ENCODE measurements at places on chromosomes 11 and 22.

GRCh38 chr11:61680622-61681221, 531 bp downstream of the DAGLA start:
- DNase-seq: no peak

- DNase-seq: no peak
Measured at GRCh38 chr22:41324821-41325528, 23.6 kb downstream of the ZC3H7B start.

DNA sequence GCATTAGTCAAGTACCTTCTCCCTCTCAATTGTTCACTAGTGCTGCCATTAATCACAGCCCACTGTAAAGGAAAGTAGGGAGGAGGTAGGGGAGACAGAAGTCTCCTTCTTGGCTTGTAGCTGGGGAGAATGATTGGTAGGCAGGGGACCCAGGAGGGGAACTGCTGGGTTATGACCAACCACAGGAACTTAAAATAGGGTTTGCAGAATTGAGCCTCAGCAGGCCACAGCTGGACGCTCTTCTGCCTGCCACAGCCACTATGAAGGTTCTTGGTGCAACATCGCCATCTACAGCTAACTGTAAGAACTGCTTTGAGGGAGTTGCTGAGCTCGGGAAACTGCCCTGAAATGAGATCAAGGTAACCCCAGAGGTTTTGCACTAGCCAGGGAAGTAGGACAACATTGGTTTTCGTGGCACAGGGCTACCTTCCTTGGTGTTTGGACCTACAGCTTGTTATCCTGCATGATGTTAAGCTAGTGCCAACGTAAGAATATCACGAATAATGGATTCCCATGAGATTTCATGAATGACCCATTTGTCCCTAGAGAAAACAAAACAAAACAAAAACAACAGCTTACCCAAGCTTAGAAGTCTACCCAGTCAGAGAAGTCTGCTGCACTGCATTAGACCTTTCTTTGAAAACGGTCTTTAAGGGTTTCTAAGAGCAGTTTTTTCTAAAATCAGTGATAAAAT, 787.1 kb upstream of the API5 start:
- peak; percentile 72 for DNase-seq

DNA sequence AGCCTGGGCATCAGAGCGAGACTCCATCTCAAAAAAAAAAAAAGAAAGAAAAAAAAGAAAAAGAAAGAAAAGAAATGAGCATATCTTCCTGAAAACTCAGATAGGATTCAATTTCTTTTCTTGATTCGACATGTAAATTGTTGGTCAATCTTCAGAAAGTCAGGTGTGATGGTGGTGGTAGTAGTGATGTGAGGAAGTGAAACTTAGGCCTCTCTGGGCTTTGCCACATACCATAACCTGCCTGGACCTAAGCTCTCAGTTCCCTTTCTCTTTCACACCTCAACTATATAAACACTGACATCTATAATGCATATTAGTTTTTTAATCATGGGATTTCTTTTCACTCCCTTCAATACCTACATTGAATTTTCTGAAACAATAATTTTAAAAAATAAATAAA, 98.0 kb upstream of the TBCEL start:
- DNase-seq: no peak

- DNase-seq: no peak
Measured at GRCh38 chr11:44255406-44256071, 54.4 kb downstream of the ALX4 start.

DNA sequence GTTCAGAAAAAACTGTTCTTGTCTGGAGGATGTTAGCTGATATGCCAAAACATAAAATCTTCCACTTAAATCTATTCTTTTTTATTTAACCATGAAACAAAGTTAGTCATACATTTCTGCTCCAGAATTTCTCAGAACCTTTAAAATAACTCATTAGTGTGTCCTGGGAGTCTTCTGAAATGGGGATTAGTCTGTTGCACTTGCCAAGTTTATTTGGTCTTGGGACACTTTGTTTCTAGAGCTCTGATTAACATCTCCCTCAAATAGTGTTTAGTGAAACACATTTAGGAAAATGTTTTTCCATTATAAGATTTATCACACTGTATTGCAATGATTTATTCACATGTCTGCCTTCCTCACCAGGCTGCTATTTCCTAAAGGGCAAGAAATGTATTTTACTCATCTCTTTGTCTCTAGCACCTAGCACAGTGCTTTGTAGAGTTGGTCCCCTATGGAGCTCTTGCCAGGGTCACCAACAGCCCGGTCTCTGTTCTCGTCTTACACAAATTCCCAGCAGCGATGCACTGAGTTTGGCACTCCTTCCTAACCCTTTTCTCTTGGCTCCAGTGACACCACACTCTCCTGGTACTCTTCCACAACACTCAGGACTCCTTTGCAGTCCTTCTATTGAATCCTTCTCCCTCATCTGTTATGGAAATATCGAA, 189.2 kb downstream of the CSNK2A3 start:
- DNase-seq: no peak

GRCh38 chr11:80687941-80688340, 1247.1 kb upstream of the TENM4 start:
- no peak for DNase-seq

GRCh38 chr22:39880722-39881121, 12.8 kb downstream of the ENTHD1 start:
- DNase-seq: no peak

- DNase-seq: no peak
Measured at GRCh38 chr11:116702772-116703385, 69.9 kb downstream of the BUD13 start.

DNA sequence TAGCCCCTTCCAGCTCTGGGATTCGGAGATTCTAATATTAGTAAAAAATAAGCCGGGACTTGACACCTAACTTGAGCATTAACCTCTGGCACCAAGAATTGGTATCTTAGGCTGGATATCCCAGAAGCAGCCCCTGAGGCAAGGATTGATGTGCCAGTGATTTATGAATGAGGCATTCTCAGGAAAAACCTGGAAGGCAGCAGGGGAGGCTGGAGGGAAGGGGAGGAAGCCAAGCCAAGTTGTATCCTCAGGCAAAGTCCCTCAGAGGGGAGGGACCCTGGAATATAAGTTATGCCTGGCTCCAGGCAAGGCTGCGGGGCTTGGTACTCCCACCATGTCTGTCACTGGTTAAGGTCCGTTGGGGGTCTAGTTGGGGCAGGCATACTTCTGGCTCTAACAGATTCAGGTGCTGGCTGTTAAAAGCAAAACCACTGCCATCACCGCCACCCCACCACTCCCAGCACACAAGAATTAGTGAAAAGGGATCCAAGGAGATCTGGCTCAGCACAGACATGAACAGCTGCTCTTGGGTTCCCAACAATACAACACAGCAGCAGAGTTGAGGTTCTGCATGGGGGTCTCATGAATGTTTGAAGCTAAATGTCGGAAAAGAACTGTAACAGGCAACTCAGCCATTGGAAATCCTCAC, 29.8 kb downstream of the LMO2 start:
- DNase-seq: no peak

DNA sequence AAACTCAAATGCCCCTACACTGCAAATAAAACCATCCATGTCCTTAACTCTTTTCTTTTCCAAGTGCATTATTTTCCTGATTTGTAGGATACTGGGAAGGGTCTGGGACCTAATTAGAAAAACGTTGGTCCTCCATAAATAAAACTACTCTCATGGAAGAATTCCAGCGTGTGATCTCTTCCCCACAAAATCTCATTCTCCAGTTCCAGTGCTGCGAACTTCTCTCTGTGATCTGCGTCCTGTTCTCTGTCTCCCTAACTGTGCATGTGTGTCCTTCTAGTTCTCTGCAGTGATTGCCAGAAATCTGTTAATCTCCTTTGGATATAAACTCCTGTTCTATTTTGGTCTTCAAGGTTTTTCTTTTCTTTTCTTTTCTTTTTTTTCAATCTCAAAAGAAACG, 148.1 kb downstream of the BBOX1 start:
- no peak for DNase-seq

DNA sequence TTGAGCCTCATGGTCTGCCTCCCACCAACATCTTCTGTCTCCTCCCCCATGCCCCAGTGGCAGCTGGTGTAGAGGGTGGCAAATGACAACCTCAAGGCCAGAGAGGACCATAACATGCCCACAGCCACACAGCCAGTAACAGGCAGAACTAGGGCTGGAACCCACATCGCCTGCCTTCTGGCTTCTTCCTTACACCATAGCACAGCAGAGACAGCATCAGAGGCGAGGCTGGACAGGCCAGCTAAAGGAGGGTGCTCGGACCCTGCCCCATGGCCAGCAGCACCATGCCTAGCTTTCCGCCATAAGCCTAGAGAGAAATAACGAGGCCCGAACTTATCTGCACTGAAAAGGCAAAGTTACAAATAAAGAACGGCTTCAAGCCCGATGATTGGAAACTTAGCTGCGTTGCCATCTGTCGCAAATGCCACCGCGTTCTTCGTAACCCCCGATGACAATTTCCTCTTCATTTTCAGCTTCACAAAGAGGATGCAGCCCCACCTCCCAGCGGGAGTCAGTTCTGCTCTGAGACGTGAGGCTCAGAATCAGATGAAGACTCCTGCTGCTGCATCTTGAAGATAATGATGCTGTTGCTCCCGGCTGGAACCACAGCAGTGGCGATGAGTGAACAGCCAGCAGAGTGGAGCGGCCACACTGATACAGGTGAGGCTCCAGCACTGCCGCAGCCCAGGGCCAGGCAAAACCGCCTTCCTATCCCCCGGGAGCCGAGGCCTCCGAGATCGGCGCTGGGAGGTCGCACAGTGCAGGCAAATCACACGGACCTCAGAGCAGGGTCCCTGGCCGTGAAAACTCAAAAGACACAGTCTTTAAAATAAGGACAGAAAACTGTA, 73.8 kb upstream of the RTL6 start:
- no peak for DNase-seq

GRCh38 chr22:50114221-50115021, 24.6 kb downstream of the MOV10L1 start:
- DNase-seq: no peak

DNA sequence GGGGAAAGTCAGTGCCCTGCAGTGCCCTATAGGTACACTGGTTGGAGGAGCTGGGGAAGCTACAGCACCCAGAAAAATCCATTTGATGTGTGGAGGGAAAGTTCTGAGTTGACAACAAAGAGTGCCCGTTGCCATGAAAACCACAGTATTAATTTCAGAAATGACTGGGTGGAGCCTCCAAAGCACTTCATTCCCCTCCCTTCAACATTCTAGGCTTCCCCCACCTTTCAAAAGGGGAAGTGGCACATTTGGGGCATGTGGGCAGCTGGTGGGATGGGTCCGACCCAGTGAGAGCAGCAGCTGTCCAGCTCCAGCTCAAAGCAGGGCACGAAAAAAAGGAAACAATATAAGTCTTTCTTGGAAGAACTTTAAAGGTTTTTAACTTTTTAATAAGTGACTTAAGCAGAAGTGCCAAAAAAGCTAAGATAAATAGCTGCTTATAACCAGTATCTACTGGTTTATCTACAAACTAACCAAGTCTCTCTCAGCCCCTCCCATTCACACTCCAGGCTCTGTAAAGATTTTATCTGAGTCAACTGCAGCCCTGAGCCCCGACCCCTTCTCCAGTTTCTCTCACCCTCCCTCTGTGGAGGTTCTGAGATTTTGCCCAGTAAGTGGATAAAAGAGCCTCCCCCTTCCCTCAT, 9.0 kb upstream of the AHNAK start:
- DNase-seq: no peak

DNA sequence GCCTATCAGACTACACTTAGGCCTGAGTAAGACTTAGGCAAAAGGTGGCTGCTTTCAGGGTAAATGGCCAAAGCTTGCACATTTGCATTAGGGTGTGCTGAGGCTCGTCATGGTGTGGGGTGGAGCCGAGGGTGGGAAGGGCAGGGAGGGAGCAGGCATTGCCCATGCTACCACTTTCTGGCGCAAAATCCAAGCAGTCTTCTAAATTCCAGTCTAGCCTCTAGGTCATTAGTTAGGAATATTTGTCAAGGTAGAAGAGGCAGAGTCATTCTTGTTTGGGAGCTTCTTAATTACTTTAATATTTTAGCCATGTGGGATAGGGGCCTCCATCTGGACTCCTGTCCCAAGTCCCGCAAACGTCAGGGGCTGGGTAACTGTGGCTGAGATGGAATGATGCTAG, 28.6 kb downstream of the SCUBE1 start:
- DNase-seq: no peak
